Ovary (tissue), 10 donors: ENCODE measurements at places on chromosomes 2 and 18. TPM values are rescaled to one million over a fixed set of nuclear protein-coding genes. Genes with fewer than 3 reads are reported as not detected.
A peak's percentile ranks its signal among the peaks of the same experiment; 100 is the strongest.

GRCh38 chr18:48562075-48562474, 23.2 kb downstream of the CTIF start:
- no peak for DNase-seq

GRCh38 chr2:55985406-55985805, 61.8 kb upstream of the EFEMP1 start:
- no peak for DNase-seq

DNA sequence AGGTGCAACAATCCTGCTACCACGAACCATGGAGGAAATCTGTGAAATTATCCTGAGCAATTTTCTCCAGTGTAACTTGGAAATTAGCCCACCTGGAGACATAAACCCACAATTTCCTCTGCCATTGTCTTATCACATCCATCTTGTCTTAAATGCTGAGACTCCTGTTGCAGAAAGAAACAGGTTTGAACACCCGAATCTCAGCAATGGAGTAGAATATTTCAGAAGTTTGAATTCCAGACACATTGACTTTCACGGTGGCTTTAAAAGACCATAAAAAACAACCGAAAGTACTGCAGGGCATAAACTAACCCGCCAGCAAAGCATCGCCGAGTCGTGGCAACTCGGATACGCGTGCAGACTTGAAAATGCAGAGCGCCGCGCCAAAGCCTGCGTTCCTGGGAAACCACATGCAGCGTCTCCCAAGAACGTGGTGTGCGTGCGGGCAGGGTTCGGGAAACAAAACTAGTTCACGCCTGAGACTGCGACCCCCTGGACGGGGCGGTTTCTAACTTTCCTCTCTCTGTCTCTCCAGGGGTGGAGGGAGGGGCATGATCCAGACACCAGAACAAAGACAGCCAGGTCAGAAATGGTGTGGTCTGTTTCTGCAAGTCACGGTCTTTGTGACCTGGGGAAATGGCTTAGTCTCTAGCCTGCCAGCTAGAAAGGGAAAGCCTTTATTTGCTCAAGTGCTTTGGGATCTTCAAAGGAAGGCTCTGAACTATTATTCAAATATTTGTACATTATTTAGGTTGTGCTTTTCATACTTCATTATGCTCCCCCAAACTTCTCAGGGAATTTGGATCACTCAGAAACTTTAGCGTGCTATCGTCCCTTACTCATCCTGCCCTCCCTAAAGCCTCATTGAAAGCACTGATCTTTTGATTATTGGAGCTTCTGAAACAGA, 26.9 kb upstream of the KCTD1 start:
- DNase-seq: peak; percentile 64

Gene CTLA4
- not detected for total RNA-seq

Gene CHMP1B
- total RNA-seq: 35.2 TPM

- no peak for DNase-seq
Observed at GRCh38 chr2:121386707-121387106, 101.7 kb upstream of the TFCP2L1 start.

Gene RBM44
- 0.57 TPM for total RNA-seq

DNA sequence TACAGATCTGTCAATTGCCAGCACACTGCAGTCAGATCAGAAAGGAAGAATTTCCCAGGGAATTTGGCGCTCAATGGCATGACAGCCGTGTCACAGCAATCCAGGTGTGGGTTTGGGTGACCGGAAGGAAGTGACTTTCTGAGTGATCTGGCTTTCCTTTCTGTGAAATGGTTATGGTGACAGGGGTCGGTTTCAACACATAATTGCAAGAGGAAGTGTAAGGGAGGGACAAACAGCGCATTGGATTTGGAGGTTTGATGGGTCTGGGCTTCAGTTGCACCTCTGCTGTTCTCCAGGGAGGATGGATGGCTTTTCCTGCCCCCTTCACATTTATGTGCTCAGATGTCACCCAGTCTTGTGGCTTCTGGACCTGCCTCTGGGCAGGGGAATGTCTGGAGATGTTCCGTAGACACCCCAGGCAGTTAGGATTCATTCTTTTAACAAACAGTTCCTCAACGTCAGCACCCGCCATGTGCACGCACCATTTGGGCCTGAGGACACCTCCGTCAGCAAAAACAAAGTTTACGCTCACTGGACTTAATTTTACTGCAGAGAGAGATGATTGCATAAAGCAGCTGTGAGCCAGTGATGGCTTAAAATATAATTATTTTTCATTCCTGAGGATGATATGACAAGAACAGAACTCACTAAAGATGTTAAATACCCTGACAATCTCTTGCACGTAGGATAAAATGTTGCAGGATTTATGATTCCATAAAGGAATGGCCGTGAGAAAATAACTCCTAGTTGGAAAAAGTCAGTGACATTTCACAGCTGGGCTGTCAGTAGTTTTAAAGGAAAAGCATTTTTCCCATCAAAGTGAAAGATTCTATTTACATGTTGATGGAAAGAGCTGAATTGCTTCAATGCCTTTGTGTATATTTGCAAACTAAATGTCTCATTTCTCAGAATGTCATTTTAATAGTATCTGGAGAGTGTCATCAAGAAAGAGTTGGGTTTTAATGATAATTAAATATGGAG, 36.9 kb downstream of the MBP start:
- DNase-seq: peak; percentile 48
